ENCODE measurements at places on chromosomes 2 and 18.

DNA sequence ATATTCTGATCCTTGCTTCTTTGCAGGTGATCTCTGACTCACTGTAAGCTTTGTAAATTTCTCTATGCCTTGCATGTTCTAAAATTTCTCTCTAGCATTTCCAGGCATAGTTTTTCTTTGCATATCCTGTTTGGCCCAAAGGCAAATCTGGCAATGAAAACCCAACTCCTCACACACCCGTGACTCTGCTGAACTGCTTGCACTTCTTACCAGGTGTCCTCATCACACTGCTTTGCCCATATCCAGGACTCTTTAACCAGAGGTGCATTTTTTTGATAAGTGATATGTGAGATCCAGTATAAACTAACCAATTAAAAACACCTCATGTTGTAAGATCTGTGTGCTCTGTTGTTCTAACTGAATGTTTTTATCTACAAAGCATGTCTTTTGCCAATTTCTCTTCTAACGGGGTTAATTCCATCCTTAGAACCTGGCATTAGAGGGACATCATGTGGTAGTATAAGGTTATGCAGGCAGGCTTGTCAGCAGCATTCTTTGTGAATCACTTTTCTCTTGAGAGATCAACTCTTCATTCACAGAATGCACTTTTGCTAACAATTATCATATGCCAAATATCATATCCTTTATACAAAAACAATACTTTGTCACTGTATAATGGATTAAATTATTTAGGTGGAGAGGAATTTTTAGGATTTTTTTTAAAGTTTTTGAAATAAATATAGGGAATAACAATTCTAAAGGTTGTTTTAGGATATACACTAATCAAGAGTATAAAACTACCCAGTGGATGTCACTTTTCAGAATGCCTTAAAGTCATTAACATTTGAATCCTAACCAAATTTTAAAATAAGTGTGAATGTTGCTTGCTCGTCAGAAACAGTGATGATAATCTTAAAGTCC lies 20.8 kb upstream of the TMX3 start:
- peak; percentile 54 for DNase-seq

DNA sequence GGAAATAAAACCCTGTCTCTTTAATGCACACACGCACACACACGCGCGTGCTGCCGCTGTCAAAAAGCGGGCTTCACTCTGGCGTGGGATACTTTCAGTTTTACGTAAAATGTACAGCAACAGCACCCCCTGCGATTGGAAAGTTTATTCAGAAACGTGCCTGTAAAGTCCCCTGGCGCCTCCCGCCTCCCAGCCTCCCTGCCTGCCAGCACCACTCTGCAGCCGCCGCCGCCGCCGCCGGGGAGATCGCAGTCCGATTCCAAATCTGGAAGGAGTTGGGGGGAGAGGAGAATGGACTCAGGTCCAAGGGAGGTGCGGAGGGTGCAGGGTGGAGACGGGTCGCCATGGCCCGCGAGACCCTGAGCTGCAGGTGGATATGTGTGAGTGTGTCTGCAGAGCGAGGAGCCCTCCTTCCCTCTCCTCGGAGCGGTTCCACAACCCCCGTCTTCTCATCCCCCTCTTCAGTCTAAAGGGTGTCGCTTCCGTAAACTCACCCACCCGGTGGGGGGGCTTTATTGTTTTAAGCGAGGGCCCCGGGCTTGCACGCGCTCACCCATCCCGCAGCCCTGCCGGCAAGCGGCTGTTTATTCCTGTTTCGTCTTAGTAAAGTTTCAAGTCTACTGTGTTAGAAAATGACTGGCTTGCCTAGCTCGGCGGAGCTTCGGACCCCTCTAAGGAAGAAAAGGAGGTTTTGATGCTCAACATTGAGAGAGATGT lies 1.8 kb upstream of the BCL11A start:
- DNase-seq = no peak

DNA sequence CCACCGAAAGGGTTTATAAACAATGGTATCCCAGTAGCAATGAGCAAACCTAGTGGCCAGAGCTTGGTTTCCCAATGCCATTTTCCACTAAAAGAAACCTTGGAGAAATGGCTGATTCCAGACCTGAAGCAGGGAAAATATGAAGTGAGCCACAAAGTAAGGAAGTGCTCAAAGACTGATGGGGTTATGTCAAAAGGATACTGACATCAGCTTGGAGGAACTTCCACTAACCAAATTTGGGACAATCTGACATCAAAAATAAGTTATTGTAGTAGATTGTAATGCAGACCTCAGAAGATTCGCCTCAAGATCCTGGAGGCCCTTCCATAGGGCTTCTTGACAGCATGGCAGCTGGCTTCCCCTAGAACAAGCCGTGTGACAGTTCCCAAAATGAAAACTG lies 79.4 kb upstream of the SP3 start:
- DNase-seq = no peak

DNA sequence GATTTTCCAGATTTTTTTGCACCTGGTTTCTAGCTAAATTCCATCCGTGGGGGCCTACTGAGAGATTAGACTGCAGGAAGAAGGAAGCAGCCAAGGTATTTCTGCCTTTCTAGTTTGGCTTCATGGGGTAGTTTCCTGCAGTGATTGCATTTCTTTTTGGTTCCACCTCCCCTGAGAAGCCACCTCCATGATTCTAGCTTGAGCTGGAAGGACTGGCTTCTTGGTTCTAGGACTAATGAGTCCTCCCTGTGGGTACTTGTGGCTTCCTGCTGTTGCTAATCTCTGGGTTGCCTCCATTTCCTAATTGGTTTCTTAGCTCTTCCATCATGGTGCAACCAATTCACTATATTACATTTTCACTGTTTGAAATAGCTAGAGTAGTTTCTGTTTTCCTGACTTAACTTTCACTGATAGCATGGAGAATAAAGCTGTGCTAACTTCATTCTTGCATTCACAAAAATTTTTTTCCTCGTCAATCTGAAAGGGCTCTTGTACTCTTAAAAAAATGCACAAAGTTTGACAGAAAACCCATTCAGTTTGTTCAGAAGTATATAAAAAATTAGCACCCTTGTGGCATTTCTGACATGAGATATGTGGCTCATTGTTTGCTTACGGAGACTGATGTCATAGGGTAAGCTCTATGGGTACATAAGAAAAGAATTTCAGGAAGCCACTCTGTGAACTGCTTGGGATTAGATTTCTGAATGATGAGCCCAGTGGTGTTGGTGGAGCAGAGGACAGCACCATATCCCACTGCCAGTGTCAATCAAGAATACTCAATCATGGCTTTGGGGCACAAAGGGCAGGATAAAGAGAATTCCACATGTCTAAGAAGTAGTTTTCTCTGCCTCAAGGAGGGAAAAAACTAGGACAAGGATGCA lies 242.8 kb upstream of the RBMS1 start:
- no peak for DNase-seq

GRCh38 chr2:190082118-190082517 lies 19.6 kb upstream of the MSTN start:
- no peak for DNase-seq

- DNase-seq = no peak
These were observed 499.7 kb upstream of the KLHL29 start for GRCh38 chr2:22885245-22885644.

- no peak for DNase-seq
These were observed 13.1 kb downstream of the METAP1D start for GRCh38 chr2:172012677-172013391.

- DNase-seq = no peak
These were observed 86.6 kb downstream of the DTNB start for GRCh38 chr2:25586726-25587144.

- DNase-seq = no peak
These were observed 97.5 kb upstream of the SPATS2L start for GRCh38 chr2:200209030-200209429.

DNA sequence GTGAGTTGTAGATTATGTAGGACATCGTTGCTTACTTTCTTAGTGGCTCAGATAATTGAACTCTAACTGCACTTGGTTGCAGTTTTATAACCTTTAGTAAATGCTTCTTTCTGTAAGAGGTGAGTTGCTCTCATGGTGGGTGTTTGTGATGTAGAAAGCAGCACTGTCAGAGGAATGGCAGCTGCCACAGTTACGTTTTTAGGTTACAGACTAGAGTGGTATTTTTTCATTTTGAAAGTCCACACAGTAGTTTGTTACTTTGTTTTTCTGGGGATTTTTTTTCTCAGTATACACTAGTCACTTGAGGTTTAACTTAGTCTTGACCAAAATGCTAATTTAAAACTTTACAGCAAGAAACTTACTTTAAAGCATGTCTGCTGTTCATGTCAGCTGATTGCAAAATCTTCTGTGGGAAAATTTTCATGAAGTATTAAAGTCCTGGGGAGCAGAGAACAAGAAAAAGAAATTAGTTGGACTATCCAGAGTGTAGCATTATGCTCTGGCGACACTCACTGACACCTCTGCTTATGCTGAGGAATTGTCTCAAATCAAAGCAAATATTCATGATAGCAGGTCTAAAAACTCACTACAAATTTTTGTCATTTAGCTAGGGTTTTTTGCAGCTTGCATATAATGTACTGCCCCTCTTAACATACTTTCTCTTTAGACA lies 14.8 kb downstream of the AFTPH start:
- DNase-seq = no peak

- no peak for DNase-seq
These were observed 7.1 kb downstream of the RNF125 start for GRCh38 chr18:32025744-32026143.

DNA sequence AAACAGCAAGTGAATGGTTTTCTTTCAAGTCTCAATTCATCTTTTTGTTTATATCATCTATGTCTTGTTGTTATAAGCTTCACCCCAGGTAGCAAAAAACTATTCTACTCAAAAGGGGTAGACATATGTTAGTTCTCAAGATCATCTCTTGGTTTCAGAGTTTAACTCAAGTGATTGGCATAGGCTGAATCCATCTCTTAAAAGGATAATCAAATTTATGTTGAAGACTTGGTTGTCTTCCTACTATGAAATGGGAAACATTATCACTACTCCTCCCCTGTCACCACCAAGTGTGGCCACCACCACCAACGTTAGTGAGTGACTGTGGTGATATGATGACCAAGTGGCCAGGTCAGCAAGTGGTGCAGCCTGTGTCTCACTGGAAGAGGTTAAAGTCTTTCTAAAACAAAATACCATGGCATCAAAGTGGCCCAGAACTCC lies 1.5 kb downstream of the IL1B start:
- DNase-seq = no peak

GRCh38 chr2:73931531-73932500 lies 5.1 kb downstream of the DGUOK start:
- DNase-seq = no peak

DNA sequence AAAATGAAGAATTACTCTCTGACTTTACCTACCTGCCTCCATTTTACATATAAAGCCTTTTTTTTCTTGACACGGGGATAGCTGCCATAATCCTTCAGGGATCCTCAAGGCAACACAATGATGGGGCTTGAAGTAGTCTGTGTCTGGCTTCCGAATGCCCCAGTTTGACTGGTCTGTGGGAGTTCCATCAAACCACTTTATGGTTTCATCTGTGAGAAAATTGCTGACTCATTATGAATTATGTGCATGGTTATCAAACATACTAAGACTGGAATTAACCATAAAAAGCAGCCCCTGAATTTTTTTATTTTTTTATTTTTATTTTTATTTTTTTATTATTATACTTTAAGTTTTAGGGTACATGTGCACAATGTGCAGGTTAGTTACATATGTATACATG lies 117.5 kb downstream of the PLA2R1 start:
- DNase-seq = no peak

DNA sequence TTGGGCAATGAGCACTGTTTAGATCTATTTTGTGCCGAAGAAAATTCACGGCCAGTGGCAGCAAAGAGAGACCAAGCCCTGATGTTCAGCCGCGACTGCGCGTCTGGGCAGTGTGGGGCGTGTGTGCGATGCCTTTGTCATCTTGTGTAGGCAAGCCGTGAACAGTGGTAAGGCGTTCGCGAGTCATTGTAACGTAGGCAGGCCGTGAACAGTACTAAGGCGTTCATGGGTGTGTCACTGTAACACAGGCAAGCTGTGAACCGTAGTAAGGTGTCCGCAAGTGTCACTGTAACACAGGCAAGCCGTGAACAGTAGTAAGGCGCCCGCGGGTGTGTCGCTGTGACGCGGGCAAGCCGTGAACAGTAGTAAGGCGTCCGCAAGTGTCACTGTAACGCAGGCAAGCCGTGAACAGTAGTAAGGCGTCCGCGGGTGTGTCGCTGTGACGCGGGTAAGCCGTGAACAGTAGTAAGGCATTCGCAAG lies 99.9 kb downstream of the NFATC1 start:
- DNase-seq = no peak
